ENCODE measurements at places on chromosomes 2 and 18. TPM values are rescaled to one million over a fixed set of nuclear protein-coding genes. Genes with fewer than 3 reads are reported as not detected.

DNA sequence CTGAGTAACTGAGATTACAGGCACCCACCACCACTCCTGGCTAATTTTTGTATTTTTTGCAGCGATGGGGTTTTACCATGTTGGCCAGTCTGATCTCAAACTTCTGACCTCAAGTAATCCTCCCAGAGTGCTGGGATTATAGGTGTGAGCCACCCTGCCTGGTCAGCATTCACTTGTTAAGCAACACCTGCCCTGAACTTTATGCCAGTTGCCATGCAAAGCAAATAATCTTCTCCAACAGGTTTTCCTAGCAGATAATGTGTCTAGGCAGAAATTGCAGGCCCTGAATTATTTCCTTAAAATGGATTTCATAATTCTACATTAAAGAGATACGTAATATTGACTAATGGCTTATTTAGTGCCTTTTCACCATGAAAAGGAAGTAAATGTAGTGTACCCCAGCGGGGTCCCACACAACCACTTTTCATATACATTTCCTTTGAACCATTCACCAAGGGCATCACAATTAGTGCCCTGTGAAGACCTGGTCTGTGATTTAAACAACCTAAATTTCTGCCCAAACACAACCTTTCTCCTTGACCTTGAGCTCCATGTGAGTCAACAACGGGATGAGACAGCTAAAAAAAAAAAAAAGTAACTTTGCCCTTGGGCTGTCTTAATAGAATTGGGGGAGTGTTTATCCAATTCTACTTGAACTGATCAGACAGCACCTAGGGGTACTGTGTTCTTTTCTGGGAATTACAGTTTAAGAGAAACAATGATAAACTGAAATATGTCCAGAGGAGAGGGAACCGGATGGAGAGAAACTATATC lies 41.6 kb downstream of the EEF1B2 start:
- peak; percentile 32 for DNase-seq

The MYO3B gene
- 0.46 TPM for total RNA-seq

GRCh38 chr2:9201185-9201891 lies 5.3 kb upstream of the ASAP2 start:
- DNase-seq: peak; percentile 76

DNA sequence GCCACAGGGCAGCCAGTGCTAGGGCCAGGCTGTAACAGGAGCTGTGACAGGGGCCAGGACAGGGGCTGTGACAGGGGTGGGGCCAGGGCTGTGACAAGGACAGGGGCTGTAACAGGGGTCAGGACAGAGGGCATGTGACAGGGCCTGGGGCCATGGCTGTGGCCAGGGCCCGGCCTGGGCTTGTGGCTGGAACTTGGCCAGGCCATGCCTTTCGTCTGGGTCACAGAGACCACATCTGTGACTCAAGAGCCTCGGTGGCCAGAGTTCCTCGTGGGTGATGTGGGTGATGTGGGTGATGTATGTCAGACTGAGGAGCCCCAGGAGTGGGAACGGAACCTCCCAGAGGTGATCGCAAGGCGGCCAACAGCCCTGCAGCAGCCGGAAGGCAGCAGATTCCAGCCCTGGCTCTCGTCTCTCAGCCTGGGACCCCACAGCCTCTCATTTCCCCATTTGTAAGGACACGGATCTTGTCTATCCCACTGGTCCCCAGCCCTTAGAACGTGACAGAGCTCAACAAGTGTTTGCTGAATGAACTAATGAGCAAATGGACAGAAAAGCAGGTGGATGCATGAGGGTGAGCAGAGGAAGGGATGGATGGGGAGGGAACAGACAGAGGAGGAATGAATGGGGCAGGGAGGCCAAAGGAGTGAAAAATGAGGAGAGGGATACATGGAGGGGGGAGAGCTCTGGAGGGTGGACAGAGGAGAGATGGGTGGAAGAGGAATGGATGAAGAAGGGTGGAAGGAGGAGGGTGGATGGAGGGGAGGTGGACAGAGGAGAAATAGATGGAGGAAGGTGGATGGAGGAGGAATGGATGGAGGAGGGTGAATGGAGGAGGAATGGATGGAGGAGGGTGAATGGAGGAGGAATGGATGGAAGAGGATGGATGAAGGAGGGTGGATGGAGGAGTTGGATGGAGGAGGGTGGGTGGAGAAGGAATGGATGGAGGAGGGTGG lies 17.3 kb downstream of the ESPNL start:
- peak; percentile 51 for DNase-seq

- peak; percentile 66 for DNase-seq
Measured at GRCh38 chr2:163157891-163158496, 319.4 kb upstream of the KCNH7 start.

The SPIRE1 gene
- 32.4 TPM for total RNA-seq

DNA sequence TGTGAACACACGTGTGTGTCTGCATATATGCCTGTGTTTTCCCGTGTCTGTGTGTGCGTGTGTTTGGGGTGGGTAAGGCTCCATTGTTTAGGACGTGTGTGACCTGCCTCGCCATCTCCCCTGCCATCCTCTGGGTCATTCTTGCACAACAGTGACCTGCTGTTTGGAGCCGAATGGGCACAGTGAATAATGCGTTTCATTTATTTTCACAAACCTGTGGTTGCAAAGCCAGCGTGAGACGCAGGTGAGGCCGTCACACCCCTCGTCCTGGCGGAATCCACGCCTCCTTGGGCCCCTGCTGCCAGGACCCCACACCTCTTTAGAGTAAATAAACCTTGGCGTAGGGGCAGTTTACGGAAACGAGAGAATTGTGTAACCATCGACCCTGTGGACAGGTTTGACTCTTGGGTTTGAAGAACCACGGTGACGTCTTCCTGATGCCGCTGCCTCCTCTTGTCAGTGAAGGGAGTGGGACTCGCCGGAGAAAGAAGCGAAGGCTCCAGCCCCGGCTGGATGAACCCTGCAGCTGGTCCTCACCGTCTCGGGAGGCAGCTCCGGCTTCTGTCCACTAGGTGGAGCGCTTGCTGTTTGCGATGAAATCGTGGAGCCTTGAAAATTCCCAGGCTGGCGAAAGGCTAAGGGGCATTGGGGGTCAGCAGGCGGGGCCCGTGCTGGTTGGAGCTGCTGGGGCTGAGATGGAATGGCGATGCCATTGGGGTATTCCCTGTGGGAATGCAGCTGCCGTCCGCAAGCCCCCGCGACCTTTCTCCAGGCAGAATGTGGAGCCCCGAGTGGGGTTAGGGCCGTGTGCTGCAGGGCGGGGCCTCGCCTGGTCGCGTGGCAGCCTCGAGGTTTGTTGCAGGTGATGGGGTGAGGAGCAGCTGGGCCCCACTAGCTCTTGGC lies 81.1 kb downstream of the RTP5 start:
- DNase-seq: peak; percentile 73

DNA sequence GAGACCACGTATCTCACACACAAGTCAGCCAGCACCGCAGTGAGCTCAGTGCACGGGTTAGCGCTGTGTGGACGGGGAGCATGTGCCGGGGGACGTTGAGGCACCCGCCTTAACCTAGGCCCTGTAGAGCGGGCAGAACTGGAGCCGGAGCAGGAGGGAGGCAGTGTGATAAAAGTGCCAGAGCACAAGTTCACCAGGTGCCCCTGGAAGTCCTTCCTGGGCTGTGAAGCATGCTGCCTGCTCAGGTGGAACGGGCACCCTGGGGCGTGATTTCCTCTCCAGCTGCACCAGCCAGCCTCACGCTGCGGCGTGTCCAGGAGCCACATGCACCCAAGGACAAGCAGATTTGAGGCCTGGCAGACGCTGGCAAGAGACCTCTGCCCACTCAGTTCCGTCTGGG lies 50.3 kb downstream of the ITGB1BP1 start:
- no peak for DNase-seq
